ENCODE measurements at places on chromosomes 12 and 14.

- DNase-seq, result no peak
Observed at GRCh38 chr12:108587826-108588225, 10.1 kb downstream of the TMEM119 start.

DNA sequence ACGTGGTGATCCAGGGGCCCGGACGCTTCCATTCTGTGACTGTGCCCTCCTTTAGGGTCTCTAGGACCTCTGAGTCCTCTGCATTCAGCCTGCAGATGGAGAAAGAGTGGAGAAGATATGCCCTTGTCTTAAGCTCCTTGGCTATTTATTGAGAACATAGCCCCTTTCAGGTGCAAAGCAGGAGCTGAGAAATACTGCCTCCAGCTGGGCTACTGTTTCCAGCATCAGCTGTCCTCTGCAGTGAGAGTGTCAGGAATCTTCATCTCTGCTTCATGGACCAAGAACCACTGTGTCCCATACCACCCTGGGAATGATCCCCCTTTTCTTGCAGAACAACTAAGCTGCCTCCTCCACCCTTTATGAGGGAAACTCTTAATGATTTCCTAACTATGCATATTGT lies 47.8 kb upstream of the CEP83 start:
- no peak for DNase-seq

GRCh38 chr12:120495186-120495730 lies 655 bp upstream of the DYNLL1 start:
- no peak for DNase-seq

DNA sequence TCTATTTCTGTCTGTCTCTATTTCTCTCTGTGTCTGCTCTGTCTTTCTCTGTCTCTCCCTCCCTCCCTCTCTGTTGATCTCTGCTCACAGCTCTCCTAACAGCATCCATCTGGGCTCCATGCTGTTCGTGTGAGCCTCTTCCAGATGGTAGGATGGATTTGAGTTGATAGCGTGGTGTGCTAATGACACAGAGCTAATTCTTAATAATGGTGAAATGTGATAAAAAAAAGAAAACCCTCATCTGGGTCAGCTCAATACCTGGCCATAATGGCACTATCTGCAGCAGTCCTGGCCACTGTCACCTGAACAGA lies 96.4 kb downstream of the AACS start:
- DNase-seq, result no peak

DNA sequence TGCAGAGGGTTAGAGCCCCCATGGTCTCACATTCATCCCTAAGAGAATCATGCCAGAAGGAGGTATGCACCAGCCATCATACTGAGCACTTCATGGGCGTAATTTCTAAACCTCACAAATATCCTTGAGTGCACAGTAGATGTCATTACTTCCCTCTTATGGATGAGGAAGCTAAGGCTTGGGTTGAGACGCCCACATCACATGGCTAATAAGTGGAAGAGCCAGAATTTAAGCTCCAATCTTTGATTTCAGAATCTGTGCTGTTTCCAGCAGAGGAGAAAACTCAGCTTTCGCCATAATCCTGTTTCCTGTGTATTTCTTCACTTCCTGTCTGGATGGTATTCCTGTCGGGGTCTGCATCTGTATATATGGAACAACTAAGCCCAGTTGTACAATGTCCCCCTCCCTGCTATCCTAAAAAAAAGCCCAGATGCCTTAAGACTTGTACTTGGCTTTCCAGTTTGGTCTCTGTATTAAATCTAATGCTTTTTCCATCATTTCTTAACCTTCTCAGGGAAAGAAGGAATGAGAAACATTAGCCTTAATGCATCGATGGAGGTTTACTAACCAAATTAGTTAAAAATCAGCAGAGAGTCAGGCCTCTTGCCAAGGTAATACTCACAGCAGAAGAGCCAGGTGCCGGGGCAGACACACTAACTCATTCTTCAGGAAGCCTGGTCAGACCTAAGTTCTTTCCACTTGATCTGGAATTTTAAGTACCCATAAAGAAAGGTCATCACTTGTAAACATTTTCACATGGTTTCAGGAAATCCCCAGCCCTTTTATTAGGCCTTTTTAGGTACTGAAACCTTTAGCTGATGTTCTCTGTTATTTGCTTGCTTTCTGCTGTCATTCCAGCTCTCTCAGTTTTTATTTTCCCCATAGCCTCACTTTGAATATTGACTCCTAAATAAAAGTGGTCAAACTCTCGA lies 5.3 kb downstream of the ISCU start:
- DNase-seq, result no peak

DNA sequence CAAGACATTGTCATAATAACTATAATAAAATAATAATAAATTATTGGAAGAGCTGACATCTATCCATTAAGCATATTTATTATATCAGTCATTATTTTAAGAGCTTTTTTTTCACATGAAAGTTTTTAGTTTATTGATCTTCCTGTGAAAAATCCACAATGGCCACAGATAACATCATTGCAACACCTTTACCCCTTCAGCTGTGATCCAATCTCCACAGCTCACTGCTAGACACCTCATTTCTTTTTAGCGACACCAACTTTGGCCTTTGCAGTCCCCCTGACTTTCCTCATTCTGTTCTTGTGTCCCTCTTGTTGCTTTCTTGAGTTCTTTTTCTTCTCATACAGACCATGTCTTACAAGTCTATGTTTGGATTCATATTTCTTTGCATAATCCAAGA lies 67.4 kb downstream of the STON2 start:
- DNase-seq, result no peak

DNA sequence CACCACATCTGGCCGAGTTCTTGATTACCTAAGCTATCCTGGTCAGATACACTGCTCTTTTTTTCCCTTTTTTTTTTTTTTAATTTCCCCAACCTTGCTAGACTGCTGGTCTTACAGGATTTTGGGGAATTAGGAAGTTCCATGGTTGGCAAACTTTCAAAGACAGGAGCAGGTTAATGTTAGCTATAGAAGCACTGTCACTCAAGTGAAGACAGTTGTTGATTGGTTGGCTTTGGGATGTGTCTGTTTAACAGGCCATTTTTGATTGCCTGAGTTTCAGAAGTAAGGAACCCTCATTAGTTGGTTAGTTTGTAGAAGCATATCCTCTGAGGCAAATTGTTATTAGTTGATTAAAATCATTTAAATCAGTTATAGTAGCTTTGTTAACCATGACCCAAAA lies 36.8 kb downstream of the RAP1B start:
- no peak for DNase-seq

DNA sequence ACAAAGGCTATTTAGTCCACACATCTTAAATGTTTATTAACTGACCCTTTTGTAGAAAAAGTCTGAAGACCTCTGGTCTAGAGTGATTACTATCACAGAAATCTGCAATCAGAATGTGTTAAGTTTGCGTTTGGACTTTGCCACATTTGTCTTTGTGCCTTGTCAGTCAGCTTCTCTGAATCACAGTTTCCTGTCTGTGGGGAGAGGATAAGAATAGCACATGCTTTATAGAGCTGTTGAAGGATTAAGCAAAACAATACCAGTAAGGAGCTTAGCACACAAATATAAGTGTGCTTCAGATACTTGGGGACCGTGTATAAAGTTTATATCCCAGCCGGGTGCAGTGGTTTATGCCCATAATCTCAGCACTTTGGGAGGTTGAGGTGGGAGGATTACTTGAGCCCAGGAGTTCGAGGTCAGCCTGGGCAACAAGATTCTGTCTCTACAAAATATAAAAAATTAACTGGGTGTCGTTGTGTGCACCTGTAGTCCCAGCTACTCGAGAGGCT lies 63.0 kb upstream of the BTG1 start:
- no peak for DNase-seq

GRCh38 chr12:4189721-4190120 lies 83.8 kb upstream of the CCND2 start:
- DNase-seq, result no peak

GRCh38 chr14:55301437-55302121 lies 30.4 kb downstream of the FBXO34 start:
- no peak for DNase-seq

DNA sequence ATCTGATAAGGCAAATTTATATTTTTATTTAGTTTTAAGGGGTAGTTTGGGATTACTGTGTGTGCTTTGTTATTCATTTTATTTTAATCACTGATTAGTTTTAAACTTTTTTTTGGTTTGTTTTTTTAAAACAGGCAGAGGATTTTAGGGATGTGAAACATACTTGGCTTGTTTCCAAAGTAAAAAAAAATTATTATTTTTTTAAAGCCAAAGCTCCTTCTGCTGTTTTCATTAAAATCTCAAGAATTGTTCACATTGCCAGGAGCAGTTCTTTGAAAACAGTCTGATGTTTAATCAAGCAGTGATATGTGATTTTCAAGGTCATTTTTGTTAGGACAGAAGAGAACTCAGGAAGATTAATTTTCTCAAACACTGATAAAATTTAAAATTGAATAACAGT lies 11.2 kb downstream of the TTC8 start:
- no peak for DNase-seq

DNA sequence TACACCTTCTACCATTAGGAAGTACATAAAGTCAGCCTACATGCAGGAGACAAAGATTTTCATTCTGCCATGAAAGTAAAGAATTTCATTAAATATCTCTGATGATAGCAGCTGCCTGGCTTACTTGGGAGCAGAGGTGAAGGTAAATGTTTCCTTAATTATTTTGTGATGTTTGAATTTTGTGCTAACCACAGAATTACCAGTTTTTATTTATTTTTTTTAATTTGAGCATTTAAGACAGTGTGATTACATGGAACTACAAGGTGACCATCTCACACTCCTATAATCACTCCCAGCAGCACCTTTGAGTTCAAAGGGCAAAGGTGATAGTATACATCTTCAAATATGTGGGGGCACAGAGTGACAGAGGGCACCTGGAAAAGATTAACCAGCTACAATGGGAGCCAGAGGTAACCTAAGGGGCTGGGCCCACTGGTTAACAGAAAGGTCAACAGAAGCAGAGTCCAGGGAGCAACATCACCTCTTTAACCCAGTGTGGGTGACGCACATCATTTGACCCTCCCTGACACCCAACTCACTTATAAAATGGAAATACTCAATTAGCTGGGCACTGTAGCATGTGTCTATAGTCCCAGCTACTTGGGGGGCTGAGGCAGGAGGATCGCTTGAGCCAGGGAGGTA lies 65.0 kb downstream of the GCH1 start:
- no peak for DNase-seq

- peak; percentile 65 for DNase-seq
Observed at GRCh38 chr14:68781161-68782021, 11.5 kb downstream of the ZFP36L1 start.

DNA sequence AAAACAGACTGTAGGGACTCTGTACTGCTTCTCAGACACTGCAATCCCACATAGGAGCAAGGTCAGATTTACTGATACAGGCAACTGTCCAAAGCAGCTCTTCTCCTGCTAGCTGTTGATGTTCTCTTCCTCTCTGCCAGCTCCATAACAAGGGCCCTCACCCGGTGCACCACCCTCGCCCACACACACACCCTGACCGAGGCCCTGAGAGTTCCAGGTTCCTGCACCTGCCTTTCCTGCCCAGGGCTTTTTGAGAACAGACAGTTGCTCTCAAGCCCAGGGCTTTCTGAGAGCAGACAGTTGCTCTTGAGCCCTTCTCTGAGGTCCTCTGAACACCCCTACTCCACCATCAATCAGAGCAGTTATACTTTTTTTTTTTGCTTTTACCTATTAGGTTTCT lies 233.8 kb upstream of the GARIN6 start:
- DNase-seq, result no peak

GRCh38 chr12:2977776-2978175 lies 18.6 kb downstream of the TEAD4 start:
- no peak for DNase-seq

DNA sequence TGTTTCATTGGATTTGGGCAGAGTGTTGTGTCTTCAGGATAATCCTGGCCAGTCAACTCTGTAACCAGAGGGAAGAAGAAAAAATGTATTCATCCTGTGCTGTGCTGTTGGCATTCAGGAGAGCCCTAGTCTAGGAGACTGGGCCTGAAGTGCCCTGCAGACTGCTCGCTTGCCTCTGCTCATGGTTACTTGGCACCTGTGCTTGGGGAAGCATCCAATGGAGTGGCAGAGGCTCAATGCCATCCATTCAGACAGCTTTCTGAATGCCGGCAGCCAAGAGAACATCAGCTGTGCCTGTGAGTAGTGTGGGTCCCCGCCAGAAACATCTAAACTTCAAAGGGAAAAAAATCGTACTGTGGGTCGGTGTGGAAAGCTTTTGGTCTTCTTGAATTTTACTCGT lies 124.2 kb downstream of the SRGAP1 start:
- no peak for DNase-seq

- no peak for DNase-seq
Observed at GRCh38 chr12:54616933-54617680, 17.6 kb downstream of the LACRT start.

- DNase-seq, result no peak
Observed at GRCh38 chr12:49377386-49377785, 10.1 kb downstream of the SPATS2 start.

DNA sequence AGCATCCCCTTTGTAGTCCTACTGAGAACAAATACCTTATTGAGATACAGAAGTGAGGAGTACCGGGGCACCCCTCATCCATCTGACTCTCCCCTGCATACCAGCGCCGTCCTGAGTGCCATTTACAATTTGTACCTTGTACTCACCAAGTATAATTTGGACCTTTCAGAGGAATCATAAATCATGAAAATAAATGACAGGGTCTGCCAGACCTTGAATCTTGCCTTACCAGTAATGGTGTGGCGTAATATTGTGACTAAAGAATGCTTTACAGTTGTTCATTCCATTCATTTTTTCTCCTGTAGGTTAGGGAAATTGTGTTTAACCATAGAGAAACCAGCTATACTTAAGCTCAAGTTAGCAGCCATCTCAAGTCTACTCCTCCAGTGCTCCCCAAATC lies 243.7 kb upstream of the RGS6 start:
- DNase-seq, result no peak

- DNase-seq, result no peak
Observed at GRCh38 chr14:79631276-79631675, 580.0 kb downstream of the DIO2 start.

GRCh38 chr12:55915482-55915859 lies 12.2 kb downstream of the PYM1 start:
- DNase-seq, result no peak

- DNase-seq, result no peak
Observed at GRCh38 chr14:67556671-67557070, 23.6 kb downstream of the PLEKHH1 start.

- peak; percentile 29 for DNase-seq
Observed at GRCh38 chr12:106248846-106249371, 1.1 kb upstream of the CKAP4 start.

GRCh38 chr12:86456776-86457175 lies 200.6 kb upstream of the MGAT4C start:
- DNase-seq, result no peak

- no peak for DNase-seq
Observed at GRCh38 chr12:109811624-109811995, 21.6 kb downstream of the TRPV4 start.

GRCh38 chr12:130517588-130517987 lies 179.9 kb downstream of the PIWIL1 start:
- no peak for DNase-seq

- no peak for DNase-seq
Observed at GRCh38 chr12:102808412-102808811, 108.6 kb downstream of the PAH start.

- DNase-seq, result peak; percentile 24
Observed at GRCh38 chr12:15268927-15269552, 47.8 kb upstream of the RERG start.

All from stimulated activated naive CD8-positive, alpha-beta T cell treated with anti-CD3 and anti-CD28 coated beads, Interleukin-15, Interleukin-2, amounts not matched to agents 100 U/mL and 50 U/mL, for 24 hours (primary cell).